ENCODE measurements at places on chromosomes 2 and 18.

DNA sequence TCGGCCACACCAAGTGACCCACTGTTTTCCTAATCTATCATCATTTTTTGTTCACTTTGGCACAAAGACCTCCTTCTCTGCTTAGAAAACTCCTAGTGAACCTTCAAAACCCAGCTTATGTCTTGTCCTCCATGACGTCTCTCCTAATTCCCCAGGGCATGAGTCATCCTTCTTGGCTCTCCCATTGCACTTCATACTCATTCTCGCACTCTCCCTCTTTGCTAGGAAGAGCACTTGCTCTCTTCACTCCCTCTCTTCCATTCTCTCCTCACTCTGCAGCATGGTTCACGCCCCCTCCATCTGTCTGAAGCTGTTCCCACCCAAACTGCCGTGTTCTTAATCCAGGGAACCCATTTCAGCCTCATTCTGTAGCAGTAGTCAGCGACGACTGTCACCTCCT lies 103.9 kb downstream of the MRO start:
- no peak for DNase-seq

DNA sequence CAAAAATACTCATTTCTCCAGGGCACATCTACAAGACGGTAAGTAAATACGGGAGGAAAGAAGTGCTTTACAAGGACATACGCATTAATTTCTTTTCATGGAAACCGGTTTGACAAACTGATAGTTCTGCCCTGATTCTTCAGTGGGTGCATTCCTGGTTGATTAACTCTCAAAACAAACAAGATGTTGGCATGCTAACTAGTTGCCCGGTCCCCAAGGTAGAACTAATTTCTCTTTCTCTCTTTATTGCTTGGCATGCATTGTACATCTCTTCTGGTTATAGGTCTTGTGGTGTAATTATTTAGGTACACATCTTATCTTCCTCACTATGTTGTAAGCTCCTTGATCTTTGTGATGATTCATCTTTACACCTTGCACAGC lies 46.9 kb upstream of the SPATS2L start:
- peak; percentile 97 for DNase-seq

DNA sequence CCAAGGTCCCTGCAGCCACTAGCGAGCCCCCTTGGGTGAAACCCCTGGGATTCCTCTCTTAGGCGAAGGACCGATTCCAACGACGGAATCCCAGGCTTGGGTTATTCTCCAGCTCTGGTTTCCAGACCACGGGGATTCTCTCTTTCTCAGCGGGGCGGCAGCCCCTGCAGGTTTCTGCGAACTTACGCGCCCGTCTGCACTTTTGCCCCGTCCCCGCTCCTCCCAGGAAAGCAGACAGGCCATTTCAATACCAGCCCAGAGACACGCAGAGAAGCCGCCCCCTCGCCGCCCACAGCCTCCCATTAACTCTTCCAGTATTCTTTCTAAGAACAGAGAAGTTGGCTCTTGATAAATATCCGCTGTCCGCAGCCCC lies 1.2 kb downstream of the CBLN2 start:
- no peak for DNase-seq

DNA sequence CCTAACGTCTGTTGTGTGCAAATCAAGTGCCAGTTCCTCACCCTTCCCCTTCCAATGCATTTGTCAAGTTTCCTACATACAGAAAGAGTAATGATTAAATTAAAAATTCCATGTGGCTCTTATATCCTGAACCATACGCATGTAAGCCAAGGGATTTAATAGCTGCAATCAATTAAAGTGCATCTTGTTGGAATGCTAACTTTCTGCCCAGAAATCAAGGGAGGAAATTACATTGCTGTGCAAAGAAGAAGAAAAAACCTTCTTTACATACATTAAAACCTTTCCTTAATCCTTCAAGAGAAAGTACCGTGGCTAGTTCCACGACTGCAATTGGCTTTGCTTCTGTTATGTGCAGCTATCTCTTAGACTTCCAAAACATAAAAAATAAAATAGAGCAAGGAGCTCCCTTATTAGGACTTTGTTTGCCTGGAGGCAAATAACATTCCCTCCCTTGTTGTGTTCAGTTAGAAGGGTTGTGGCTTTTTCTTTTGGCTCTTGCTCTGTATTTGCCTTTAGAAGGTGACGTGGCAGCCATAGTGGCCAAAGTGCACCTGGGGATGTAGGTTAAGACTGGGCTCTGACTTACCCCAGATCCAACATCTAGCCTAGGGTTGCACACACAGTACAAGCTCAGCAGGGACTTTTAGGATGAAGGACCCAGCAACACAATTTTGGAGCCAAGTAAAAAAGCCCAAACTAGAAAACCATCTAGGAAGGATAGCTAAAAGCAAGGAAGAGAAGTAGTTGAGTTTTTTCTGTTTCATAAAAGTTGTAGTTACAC lies 158.3 kb downstream of the ANTXR1 start:
- DNase-seq: peak; percentile 46

Data from PC-3 (cell line).